OCI-M1 (cell line): ENCODE measurements at places on chromosomes 3 and 15.

DNA sequence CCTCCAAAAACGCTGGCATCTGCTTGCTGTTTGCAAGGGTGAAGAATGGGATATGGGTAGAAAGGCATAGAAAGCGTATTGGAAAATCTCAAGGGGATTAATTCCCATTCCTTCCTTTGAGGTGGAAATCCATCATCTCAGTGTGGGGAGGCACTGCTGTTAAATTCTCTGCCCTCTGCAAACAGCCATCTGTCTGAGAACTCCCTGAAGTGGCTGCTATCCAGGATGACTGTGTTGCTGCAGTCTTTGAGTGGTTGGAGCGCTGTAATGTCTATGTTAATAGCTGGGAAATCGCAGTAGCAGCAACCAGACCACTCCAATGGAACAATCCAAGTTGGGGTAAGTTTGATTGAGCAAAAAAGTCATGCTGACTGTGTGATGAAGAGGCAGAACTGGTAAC, 625.9 kb downstream of the NLGN1 start:
- DNase-seq = no peak

DNA sequence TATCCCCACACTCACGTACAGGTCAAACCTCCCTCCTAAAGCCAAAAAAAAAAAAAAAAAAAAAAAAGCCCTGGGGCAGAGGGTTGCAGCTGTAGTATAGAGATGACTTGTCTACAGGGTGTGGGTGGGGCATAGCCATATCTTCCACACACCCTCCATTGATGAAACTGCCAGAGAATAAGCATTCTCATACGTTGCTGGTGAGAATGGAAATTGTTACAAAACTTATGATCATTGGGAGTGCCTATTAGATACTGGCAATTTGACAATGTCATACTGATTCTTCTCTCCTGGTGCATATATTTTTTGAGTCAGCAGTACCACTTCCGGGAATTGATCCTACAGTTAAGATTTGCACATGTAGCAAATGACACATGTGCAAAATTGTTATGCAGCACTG, 11.0 kb upstream of the CTNNB1 start:
- DNase-seq = no peak

- no peak for DNase-seq
These were observed 6.1 kb downstream of the VWA5B2 start for GRCh38 chr3:184235381-184236032.

GRCh38 chr3:19392150-19392549, 243.8 kb downstream of the KCNH8 start:
- DNase-seq = no peak

- no peak for DNase-seq
These were observed 221.1 kb downstream of the SCAPER start for GRCh38 chr15:76684002-76684401.

DNA sequence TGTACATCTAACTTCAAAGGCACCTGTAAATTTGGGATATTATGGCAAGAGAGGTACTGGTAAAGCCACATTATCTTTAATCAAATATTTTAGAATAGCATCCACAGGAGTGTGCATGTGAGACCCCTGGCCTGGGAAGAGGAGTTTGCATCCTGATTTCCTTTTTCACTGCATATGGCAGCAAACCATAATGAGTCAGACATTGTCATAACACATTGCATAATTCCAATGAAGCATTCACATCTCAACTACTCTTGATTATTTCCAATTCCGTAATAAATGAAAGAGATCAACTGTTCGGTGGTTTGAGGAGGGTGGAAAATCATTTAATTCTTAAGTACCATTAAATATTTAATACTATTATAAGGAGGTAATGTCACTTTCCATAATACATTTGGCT, 215.0 kb downstream of the MECOM start:
- DNase-seq = no peak

- DNase-seq = no peak
These were observed 92.0 kb downstream of the PDE8A start for GRCh38 chr15:85073556-85074194.

DNA sequence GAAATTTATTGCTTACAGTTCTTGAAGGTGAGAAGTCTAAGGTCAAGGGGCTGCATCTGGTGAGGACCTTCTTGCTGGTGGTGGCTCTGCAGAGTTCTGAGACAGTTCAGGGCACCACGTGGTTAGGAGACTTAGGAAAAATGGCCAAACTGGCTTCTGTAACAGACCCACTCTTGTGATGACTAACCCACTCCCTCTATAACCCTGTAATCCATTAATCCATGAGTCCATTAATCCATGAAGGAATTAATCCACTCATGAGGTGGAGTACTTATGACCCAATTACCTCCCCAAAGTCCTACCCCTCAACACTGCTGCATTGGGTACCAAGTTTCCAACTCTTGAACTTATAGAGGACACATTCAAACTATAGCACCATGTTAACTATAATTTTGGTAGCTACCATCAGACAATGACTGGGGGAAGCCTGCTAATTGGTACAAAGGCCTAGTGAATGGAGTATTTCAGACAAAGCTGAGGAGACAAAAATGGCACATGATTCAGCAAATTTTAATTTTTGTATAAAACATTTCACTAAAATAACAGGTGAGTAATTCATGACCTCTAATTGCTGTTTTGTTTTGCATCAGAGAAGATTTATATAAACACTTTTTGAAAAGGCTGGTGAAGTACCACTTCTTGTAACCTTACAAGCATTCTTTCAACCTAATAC, 374.1 kb upstream of the TBL1XR1 start:
- no peak for DNase-seq

DNA sequence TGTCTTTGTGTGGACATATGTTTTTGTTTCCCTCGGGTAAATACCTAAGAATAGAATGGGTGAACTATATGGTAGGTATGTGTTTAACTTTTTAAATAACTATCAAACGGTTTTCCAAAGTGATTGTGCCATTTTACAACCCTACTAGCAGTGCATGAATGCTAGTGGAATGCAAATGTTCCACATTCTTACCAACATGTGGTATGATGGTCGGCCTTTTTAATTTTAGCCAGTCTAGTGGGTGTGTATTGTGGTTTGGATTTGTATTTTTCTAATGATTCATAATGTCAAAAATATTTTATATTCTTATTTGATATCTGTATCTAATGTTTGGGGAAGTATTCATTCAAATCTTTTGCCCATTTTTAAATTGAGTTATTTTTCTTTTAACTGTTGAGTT, 68.2 kb upstream of the SMAD3 start:
- no peak for DNase-seq

DNA sequence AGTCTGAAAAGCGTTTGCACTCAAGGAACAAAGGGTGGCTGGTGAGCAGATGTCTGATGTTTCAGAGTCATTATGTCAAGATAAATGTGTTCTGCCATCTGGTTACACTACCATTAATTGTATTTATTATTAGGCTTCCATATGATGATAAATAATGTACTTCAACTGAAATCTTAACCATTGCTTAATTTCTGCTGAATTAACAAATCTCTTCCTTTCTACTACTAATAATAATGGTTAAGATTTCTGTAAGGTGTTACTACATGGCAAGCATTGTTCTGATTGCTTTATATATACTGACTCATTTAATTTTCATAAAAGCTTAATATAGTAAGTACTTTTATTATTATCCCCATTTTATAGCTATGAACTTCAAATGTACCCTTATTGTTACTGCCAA, 68.4 kb upstream of the GALNT15 start:
- no peak for DNase-seq

GRCh38 chr3:70702132-70702531, 389.7 kb upstream of the MDFIC2 start:
- DNase-seq = no peak

GRCh38 chr15:92336419-92336987, 57.2 kb upstream of the ST8SIA2 start:
- DNase-seq = no peak

- no peak for DNase-seq
These were observed 452.6 kb downstream of the OCA2 start for GRCh38 chr15:27646531-27646930.

- DNase-seq = no peak
These were observed 88.9 kb downstream of the PLOD2 start for GRCh38 chr3:146072061-146072460.

- DNase-seq = no peak
These were observed 40.9 kb downstream of the PML start for GRCh38 chr15:74035121-74036017.
